ENCODE measurements at places on chromosomes 12 and 14.

GRCh38 chr12:27733052-27733656 is 22.5 kb downstream of the MRPS35 start:
- peak; percentile 13 for DNase-seq

DNA sequence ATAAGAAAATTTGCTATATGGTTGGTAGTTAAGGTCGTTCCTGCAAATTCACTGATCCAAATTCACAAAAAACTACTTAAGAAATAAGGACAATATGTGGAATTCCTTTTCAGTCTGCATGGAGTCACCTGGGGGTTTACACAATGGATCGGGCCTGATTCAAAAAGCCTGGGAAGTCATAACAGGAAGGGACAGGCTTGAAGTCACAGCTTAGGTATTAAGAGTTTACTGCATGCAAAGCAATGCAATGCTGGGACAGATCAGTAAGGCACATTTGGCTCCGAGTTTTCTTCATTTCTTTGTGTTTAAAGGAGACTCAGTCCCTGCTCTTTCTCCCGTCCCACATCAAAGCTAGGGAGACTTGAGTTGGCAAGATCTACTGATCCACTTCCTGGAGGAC is 153.3 kb downstream of the NTF3 start:
- DNase-seq, result no peak

DNA sequence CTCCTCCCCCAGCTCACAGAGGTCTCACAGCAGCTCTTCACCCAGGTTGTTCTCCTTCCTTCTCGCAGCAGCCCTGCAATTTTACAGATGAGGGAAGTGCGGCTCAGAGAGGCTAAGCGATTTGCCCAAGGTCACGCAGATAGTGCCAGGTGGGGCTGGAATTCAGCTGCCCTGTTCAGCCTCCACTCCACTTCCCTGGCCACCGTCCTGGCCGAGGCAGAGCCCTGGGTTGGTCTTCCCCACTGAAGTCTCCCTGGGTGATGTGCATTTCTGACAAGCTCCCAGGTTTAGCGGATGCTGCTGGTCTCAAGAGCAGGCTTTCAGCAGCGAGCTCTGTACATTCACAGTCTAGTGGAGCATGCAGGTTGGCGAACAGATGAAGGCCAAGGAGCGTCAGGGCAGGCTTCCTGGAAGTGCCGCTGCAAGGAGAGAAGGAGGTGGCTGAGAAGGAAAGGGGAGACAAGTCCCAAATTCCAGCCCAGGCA is 28.9 kb upstream of the EML1 start:
- DNase-seq, result no peak

- no peak for DNase-seq
Measured at GRCh38 chr12:19139615-19140194, 10.2 kb downstream of the PLEKHA5 start.

GRCh38 chr12:73465106-73465505 is 1072.5 kb upstream of the ATXN7L3B start:
- DNase-seq, result no peak

DNA sequence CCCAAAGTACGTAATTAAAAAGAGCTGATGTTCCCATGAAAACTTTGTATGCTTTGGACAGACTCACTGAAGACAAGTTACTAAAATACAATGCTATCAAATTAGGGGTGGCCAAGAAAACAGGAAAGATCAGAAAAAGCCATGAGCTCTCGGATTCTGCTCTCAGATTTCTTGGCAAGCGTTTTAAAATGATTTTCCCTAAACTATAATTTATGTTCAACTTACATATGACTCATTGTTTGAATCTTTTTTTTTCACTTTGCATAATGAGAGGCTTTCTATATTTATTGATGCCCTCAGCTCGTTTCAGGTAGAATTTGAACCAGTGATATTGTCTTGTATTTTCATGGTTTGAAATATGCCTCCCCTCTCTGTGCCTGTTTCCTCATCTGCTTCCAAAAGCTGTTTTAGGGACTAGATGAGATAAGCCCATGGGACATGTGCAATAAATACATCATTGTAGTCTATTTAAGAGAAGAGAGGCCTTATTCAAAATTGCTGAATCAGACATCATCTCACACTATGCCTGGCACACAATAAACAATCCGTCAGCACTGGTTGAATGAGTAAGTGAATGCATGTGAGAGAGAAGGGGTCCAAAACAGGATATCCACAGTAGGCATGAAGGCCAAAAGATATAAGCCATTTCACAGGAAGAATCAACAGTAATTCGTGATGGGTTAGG is 4.7 kb upstream of the IPO8 start:
- no peak for DNase-seq

DNA sequence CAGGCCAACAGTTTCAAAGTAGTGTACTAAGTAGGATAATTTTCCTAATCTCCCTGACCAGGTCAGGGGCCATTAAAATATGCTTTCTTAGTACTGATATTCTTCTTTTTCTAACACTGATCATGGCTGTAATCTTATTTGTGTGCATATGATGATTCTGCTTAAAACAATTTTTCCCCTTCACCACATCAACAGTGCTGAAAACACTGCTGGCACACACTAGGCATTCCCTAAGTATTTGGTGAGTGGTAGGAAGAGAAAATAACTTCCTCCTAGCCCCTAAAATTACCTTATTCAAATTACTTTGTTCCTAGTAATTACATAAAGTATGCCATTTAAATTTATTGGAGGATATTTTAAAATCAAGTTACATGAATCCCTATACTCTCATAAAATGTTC is 49.9 kb upstream of the BBS10 start:
- no peak for DNase-seq

DNA sequence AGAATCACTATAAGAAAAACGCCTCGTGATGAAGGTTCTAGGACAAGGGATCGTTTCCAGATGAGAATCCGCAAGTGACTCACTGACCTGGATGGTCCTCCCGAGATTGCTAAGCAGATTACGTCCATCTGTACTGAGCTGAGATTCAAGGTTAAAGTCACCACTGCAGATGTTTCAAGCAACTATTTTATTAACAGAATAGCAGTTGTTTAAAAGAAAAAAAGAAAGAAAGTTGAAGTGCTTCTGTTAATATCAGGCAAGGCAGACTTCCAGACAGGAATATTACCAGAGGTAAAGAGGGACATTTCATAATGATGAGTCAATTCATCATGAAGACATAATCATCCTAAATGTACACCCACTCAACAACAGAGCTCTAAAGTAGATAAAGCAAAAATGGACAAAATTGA is 17.9 kb downstream of the PXN start:
- DNase-seq, result no peak

DNA sequence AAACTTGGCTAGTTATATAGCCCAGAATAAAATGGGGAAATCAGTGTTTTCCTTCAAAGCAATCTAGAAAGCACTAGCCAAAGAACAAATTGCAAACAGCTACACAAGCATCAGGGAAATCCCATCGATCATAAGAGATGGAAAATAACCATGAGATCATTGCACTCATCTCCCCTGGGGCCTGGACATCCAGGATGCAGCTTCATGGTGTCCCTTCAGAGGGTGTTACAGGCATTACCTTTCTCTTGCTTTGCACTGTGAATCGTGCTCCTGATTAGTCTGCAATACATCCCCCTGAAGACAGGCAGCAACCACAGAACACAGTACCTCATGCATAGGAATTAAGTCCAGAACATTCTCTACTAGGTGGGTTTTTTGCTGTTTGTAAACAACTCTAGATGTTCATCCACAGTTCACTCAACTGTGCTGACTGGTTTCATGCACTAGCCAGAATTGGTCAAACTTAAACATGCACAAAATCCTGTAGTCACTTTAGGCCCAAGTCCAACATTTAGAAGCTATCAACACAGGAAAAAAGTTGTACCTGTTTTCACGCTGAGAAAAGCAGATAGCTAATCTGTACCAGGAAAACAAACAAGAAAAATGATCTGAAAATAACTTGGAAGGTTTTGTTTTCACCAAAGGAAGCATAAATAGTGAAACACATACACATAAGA is 120.1 kb downstream of the ZFP36L1 start:
- no peak for DNase-seq

All from T-helper 9 cell (primary cell).